Effector memory CD8-positive, alpha-beta T cell (primary cell): ENCODE measurements at places on chromosomes 7 and 10.
A peak's percentile ranks its signal among the peaks of the same experiment; 100 is the strongest.

- no peak for DNase-seq
Measured at GRCh38 chr7:5452937-5453540, 29.4 kb upstream of the TNRC18 start.

DNA sequence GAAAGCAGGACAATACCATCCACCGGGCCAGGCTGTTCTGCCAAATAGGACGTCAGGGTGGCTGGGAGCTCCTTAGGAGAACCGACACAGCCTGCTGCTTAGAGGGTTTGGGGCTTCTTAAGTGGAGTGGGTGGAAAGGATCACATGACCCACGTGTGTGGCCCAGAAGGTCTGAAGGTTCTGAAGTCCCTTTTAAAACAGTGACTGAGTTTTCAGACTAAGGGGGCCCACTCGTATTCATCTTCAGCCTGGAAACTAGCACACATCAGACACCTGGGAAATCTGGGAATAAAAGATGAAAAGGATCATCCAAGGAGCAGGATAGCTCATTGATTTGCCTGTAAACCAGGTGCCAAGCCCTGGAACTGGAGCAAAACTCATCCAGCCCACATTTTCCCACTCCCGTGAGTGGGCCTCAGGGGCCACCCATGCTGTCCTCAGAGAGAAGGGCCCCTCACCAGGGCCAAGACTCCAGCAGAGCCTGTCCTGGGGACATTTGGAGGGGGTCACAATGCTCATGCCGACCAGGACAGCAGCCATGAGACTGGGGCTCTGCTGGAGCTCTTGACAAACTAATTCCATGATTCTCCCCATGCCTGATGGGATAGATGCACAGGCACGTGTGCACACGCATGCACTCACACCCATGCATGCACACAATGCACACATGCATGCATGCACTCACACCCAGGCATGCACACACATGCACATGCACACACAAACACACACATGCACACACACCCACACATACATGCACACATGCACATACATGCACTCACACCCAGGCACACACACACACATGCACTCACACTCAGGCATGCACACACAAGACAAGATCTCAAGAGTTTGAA lies 168.8 kb upstream of the PPP2R2D start:
- DNase-seq = no peak

GRCh38 chr10:17655567-17656146 lies 11.7 kb downstream of the STAM start:
- no peak for DNase-seq

DNA sequence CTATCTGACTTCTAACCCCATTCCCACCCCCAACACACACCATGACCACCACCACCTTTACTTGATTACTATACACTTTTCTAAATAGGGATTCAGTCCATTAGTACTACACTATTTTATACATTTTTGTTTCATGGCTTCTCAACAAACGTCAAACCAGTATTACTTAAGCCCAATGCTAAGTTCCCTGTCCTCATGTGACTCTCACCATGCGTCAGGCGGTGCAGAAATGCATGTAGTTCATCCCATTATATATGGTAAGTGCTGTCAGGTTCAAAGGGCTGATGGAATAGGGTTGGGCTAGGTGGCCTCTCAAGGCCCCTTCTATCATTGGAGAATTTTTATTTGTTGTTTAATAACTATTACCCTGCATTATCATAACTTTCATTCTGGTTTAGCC lies 19.5 kb upstream of the VPS41 start:
- DNase-seq = no peak

- DNase-seq = no peak
Measured at GRCh38 chr7:36370046-36370445, 19.6 kb upstream of the ANLN start.

DNA sequence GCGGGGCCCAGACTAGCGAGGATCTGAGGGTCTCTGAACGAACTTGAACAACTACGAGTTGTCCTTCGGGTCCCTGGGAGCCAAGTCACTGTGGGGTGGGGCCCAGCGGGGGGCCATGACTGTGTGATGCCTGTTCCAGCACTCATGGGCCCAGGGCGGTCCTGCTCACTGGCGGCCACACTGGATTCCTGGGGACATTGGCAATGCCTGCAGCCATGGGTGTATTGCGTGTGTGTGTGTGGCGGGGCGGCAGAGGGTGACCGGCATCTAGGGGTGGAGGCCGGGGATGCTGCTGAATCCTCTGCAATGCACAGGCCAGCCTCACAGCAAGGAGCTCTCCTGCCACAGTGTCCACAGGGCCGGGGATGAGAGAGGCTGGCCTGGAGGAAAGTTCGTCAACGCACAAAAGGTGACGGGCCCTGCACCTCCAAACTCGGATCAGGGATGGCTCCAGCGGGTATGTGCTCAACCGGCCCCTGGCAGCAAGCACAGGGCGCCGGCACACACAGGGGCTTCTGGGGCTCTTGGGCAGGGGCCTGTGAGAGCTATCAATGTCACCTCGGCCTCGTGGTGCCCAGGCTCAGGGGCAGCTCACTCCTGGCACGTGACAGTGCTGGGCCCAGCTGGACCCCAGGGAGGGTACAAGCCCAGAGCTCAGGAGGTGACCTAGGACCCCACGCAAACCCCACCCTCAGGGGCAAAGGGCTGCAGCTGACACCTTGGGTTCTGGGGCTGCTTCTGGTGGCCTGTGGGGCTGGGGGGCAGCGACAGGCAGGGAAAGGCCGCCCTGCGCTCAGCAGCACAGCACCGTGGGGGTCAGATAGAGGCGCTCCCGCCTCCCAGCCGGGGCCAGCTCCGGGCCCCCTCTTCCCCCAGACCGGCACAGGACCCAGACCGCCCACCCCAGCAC lies 27.9 kb downstream of the PAPOLB start:
- no peak for DNase-seq

GRCh38 chr7:88219781-88220747 lies at the start of gene SRI:
Gene SRI (minus strand): TSS chr7:88220038. CDS start chr7:88220026, 12 bp downstream.
- peak; percentile 87 for DNase-seq

DNA sequence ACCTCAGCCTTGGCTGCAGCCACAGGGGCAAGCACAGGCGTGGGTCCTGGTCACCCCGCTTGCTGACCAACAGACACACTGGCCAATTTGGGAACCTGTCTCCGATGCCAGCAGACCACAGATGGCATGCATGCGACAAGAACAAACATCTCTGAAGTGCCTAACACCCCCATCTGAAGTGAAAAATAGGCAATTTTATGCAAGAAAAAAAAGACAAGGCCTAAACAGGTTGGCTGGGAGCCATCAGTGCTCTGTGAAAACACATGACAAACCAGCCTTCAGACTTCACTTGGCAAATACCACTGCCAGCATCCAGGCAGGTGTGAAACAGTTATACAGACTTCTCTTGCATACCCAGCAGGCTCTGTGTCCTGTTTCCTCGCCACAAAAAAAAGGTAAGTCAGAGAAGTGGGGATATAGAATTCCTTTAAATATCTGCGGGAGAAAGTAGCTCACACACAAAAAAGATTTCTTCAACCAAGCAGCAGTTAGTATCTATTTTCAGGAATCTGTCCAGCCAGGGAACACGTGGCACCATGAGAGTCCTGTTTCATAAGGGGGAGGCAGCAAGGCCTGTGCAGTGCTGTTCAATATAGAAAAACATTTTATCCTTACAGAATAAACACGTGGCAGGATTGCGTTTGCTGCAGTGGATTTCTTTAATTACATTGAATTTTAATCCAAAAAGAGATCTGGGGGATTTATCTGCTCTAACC lies 293.4 kb upstream of the MKLN1 start:
- DNase-seq = no peak
